ENCODE measurements at places on chromosomes 5 and 9.

DNA sequence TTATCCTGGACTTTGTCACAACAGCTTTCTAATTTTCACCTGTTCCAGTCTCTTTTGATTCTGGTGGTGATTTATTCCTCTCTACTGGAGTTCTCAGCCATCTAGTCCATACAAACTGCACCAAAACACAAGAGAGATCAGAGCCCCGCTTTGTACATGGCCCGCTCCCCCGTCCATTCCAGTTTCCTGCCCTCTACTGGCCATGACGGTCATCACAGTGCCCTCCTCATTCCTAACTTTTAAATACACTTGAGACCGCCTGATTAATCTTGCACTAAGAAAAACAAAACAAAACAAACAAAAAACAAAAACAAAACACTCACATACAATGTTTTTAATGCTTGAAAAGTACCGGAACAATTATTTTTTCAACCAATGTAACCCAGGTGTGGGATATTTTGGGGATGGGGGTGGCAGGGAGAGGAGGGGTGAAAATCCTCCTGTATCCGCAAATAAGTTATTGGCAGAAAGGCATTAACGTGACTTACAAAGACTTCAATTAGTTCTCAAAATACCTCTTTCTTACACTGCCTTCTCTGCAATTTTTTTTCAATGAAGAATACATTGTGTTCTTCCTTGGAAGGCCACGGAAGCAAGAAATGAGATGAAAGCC is 84.8 kb upstream of the PAM start:
- DNase-seq = peak; percentile 41

GRCh38 chr9:708182-708550 is 133.3 kb upstream of the DMRT1 start:
- DNase-seq = no peak

DNA sequence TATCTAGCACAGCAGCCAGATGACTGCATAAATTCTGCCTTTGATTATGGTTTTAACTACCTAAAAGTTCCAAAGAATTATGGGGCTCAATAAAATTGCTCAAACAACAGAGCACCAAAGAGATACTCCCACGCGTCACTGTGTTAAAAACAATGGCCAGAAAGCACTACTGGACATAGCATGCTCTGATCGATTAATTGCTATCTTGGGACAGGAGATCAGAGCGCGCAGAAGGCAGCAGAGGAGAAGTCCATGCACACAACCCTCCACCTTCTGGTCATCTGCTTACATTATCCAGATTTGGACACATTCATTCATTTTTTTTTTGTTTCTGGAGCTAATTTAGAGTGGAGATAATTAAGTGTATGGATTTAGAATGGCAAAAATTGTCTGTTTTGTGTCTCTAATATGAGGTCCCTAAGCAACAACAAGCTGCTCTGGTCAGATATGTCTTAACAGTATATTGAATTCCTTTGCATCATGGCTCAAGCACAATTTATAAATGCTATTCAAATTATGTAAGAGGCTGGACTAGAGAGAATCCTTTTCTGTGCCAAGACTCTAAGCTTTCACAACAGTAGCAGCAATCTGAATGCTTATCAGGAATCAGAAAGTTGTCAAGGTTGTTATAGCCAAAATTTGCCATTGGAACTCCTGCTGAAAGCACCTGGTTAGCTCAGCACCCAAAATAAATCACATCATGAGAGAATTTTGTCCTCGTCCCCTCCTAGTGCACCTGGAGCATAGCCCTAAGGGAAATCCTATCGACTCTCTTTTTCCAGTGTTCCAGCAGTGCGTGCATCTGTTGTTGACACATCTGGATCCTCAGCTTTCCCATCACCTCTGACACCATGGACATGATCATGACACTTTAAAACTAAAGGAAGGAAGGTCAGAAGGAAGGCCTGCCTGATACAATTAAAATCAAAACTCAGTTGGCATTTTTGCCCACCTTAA is 98.6 kb upstream of the HMHB1 start:
- DNase-seq = no peak

DNA sequence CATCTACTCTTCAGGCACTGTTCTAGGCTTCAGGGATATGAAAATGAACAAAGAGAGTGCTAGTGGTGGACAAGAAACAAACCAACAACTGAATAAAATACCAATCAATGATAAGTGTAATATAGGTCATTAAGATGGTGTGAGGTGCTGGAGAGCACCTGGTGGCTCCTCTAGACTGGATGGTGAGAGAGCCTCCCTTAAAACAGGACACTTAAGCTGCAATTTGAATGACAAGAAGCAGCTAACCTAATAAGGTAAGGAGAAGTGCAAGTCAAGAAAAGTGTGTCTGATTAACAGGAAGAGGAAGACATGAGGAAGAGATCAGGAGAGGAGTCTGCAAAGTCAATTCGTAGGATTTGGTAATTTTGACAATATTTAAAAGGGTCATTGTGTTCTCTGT is 23.1 kb downstream of the JAKMIP2 start:
- no peak for DNase-seq

- no peak for DNase-seq
Measured at GRCh38 chr5:180116077-180116999, 44.8 kb upstream of the RNF130 start.

GRCh38 chr5:32387211-32387610 is 57.3 kb downstream of the ZFR start:
- no peak for DNase-seq

GRCh38 chr9:107650995-107651394 is 161.4 kb upstream of the KLF4 start:
- DNase-seq = no peak

DNA sequence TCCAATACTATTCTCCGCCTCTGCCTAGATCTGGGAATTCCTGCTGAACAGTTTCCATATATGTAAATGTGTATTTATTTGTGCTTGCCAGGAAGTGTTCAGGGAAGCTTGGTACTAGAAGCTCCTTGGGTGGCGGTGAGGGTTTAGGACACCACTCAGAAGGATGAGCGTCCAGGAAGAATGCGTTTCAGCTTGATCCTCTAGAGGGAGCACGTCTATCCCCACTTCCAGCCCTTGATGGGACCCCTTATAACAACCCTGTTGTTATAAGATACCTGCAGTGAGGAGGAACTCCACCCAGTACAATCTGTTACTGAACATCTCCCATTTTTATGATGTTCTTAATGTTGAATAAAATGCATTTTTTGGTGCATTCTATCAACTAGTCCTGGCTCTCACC is 88.9 kb downstream of the CYFIP2 start:
- peak; percentile 26 for DNase-seq

GRCh38 chr9:38224941-38225340 is 155.9 kb upstream of the SHB start:
- DNase-seq = no peak

- DNase-seq = no peak
Measured at GRCh38 chr9:109289186-109289585, 31.7 kb downstream of the EPB41L4B start.

GRCh38 chr5:76162335-76162734 is 79.2 kb downstream of the SV2C start:
- no peak for DNase-seq

Measured in HT-29 (cell line).